ENCODE measurements at places on chromosomes 4 and X.

GRCh38 chr4:7818399-7818911 lies 121.2 kb downstream of the AFAP1 start:
- DNase-seq: no peak

GRCh38 chr4:138669479-138670315 lies 345.9 kb upstream of the NOCT start:
- no peak for DNase-seq

DNA sequence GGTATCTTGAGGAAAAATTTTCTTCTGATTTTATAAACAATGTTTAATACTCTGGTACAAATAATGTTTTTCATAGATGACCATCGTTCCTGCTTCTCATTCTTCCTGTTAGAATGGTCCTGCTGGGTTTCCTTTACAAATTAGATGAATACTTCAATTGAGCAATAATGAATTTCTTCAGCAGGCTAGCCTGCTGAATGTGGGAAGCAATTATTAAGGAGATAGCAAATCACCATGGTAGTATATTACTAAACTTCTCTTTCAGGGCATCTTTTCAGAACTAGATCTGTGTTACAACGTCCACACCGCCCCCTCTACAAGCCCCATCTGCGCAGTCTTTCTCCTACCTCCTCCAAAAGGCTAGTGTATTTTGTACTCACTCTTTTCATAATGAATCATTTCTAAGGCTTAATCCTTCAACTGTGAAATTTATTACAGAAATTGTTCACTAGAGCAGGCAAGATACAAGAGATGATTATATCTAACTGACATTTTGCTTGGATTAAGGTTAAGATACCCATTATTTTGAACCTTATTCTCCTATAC lies 38.4 kb downstream of the GPRIN3 start:
- no peak for DNase-seq

DNA sequence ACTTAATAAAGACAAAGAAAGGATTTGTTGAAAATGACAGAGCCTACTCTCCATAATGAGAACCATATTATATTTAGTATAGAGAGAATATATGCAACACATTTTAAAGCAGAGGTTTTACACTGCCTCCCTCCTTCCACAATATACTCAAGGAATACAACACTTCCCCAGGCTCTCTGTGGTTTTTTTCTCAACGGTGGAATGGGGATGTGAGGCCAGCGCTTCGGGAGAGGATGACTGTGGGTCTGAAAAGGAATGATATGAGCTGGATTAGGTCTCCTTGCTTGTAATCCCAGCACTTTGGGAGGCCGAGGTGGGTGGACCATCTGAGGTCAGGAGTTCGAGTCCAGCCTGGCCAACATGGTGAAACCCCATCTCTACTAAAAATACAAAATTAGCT lies 348.7 kb upstream of the KLF3 start:
- DNase-seq: no peak

DNA sequence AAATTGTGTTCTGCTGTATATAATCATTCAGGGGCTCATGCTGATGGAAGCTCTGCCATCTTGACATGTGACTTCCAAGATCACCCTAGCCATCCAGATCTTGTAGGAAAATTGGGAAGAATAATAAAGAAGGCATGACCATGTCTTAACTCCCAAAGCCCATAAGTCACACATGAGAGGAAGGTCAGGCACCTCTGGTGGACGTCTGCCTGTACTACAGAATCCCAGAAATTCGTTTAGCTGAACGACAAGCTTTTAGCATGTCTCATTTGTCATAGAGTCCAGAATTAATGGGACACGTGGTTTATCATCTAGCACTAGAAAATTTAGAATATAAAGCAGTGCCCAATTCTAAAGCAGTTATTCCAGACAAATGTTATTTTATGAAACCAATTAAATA lies 212.7 kb downstream of the CENPC start:
- no peak for DNase-seq

DNA sequence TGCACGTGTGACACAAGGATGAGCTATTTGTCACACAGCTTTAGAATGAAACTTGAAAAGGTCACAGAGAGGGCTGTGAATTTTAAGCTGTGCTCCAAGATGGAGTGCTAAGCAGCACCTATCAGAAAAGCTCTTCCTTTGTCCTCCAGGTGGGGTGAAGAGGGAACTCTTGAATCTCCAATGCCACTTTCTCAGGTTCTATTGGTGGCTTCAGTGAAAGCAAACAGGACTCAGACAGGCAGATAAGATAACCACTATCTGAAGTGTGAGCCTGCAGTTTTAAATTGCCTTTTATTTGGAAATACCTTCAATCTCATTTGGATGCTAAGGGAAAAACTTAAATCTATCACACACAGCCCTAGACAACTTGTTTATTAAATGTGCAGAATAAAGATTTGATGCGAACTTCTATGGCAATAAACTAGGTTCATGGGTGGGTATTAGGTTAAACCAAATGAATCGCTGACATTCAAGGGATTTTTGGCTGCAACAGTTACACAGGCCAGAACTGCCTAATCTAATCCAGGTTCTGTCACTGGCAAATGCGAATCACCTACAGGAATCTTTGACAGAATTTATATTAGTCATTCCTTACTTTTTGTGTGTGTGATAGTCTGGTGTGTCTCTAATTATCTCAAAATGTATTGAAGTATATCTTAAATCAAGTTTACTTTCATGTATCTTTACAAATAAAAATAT lies 13.6 kb upstream of the PDGFRA start:
- DNase-seq: no peak

GRCh38 chr4:99665983-99666382 lies 8.4 kb upstream of the C4orf54 start:
- no peak for DNase-seq

GRCh38 chr4:151692821-151693673 lies 67.8 kb downstream of the GATB start:
- DNase-seq: no peak

DNA sequence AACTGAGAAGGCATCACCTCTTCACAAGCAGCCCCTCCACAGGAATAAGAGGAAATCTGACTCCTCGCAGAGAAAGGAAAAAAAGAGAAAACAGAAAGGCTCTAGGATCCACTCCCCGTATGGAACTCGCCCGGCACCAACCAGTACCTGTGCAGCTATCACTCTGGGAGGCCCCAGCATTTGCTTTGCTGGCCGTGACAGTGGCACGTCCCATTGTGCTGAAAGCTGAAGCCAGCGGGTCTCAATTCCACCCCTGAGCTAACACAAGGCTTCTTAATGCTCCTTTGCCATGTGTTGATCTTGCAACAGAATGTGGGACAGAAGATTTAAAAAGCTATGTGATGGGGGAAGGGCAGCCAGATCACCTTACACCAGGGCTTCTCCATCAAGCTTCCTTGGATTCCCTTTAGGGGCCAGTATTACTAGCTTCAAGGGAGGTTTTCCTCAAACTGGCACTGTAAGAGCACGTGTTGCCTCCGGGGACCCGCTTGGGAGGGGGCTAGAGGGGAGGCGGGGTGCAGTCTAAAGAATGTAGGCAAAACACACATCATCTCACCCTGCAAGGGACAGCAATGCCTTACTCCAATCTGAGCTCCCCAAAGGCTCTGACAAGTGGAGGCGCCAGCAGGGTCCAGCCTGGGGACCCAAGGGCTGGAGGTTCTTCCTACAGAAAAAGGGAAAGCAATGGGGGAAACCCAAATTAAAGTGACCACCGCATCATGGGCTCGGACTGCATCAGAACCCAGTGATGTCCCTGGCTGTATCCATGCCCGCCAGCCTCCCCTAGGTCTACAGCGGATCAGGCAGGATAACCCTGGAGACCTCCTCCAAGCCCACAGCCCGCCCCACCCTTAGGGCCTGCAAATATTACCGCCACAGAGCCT lies 1.2 kb downstream of the USP46 start:
- no peak for DNase-seq

DNA sequence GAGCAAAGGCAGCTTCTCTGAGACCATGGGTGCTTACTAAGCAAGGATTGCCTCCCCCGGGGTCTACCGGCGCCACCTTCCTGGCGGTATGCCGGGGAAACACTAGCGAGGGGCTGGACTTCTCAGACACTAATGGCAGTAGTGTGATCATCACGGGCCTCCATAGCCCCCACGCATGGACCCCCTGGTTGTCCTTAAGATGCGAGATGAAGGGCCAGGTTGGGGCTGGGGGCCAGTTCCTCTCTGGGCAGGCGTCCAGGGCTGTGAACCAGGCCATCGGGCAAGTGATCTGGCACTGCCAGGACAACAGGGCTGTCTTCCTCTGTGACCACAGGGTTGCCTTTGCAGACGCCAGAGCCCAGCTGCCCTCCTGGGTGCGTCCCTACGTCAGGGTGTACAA lies 60.7 kb downstream of the ALPK1 start:
- no peak for DNase-seq

DNA sequence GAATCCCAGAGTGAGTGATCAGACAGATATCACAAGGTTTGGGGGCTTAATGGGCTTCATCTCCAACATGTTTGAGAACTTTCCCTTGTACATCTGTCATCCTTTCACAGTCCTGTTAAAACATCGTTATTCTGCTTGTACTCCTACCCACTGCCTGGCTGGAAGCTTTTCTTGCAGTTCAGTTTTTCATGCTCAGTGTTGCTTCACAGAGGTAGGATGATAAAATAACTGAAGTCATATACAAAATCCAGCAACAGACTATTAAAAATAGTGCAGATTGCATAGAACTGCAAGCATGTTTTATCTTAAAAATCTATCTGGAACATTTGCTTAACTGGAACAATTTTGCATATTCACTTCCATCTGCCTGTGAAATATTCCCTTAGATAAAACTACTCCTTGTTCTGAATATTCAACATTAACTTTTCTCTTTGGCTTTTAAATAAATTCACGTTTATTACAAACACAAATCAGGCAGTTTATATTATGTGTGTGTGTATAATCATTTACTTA lies 579.6 kb upstream of the IGFBP7 start:
- DNase-seq: no peak

- DNase-seq: no peak
Measured at GRCh38 chrX:69987691-69988090, 62.0 kb downstream of the AWAT2 start.

GRCh38 chrX:112849016-112849415 lies 8.4 kb upstream of the AMOT start:
- DNase-seq: no peak

DNA sequence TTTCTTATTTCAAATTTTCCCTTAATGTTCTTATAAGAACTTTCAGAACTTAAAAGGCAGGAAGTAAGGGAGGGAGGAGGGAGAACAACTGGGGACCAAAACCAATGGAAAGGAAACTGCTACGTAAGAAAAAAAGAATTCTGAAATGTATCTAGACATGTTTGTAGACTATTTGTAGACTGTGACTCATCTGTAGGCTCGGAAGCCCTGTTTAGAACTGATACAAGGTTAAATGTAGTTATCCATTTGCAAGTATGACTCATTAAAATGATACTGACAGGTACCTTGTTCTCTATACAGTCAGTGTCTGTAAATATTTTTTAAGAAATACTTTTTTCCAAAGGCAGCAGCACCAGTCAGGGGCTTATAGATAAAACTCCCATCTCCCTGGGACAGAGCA lies 202.0 kb downstream of the DHX15 start:
- no peak for DNase-seq

DNA sequence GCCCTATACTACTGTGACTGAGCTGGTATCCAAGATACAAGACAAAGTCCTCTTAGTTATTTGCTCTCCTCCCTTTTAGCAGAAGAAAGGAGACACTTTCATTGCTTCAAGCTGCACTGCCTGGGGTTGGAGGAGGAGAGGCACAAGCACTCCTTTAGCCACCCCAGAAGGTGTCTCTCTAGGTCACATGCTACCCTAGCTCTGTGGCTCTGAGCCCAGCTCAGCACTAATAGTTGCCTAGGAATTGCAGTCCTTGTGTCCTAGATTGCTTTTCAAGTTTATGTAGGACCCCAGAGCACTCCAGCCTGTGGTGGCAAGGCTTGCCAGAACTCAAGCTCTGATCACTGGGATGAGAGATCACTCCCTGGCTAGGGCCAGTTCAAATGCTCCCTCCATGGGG lies 24.4 kb upstream of the LHFPL1 start:
- DNase-seq: no peak

DNA sequence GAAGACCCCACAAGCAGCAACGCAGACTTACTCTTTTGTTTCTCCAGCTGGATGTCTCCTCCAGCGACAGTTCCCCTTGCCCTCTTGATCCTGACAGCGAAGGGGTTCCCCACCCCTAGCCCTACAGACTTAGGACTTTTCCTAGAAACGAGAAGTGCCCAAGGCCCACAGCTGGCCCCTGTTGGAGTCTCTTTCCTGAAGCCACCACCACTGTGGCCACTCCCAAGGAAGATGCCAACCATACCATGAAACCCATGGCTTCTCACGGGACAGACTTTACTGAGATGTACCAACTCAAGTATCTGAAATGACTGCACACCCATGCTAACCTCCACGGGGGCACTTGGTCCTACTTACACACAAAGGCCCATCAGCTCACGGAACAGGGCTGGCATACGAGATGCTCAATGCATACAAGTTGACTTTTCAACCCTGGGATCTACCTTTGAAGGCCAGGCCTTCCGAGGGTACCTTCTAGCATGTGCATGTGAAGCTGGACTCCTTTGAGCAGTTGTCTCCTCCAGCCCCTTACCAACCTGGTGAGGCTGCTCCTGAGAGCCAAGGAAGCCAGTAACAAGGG lies 924 bp upstream of the IRAK1 start:
- DNase-seq: no peak

DNA sequence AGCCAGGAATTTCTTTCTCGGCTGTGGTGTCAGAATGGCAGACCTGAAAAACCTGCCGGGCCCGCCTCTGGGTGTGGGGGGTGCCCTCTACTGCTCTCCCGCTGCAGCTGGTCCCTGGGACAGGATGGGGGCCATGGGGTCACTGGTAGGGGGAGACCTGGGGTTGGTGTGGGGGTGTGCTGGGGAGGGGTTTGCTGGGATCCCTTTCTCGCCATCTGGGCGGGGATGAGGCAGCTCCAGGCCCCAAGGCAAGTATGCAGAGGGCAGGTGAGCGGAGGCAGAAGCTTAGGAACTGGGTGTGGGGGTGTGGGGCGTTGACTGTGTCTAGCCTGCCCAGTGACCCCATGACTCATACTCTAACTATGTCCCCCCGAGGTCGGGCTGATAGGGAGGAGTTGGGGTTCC lies 884 bp downstream of the CCDC120 start:
- DNase-seq: no peak

- no peak for DNase-seq
Measured at GRCh38 chr4:4838051-4838935, 21.2 kb upstream of the MSX1 start.

- no peak for DNase-seq
Measured at GRCh38 chrX:51608766-51609165, 9.9 kb downstream of the CENPVL3 start.

GRCh38 chrX:49892542-49892941 lies 13.3 kb downstream of the USP27X start:
- DNase-seq: no peak

- DNase-seq: no peak
Measured at GRCh38 chr4:152104901-152105357, 344.1 kb upstream of the GATB start.

All from vagina (tissue), 2 donors.